ENCODE measurements at places on chromosomes 2 and 18. TPM values are rescaled to one million over a fixed set of nuclear protein-coding genes. Genes with fewer than 3 reads are reported as not detected.

Gene CNGA3
- total RNA-seq: not detected

Gene SH3RF3
- total RNA-seq: 58.8 TPM

Gene RUFY4
- not detected for total RNA-seq

Gene FAM110C
- 0.22 TPM for total RNA-seq

Gene ANKRD62
- not detected for total RNA-seq

Gene NT5DC4
- total RNA-seq: not detected

Gene ALPP
- total RNA-seq: not detected

Gene VIT
- total RNA-seq: 0.15 TPM

Gene NCKAP5
- 0.87 TPM for total RNA-seq

Gene LIPG
- total RNA-seq: 1.5 TPM

Gene RNF181
- total RNA-seq: 89.4 TPM

Gene RFX8
- not detected for total RNA-seq

Gene STPG4
- total RNA-seq: 0.25 TPM

Gene SLC11A1
- 0.10 TPM for total RNA-seq

Gene MOCOS
- total RNA-seq: 13.2 TPM

Gene IL18RAP
- not detected for total RNA-seq

Gene CENPA
- total RNA-seq: 2.6 TPM

Gene PSTPIP2
- 5.0 TPM for total RNA-seq

Gene LTBP1
- total RNA-seq: 398 TPM

Gene RNMT
- total RNA-seq: 29.1 TPM

Gene ASXL3
- total RNA-seq: 3.9 TPM

Gene TRIM43
- total RNA-seq: not detected

Gene TFCP2L1
- not detected for total RNA-seq

Gene CLEC4F
- total RNA-seq: not detected

Gene C1QL2
- not detected for total RNA-seq

Gene TSHZ1
- 7.8 TPM for total RNA-seq

Gene ELMOD3
- total RNA-seq: 20.0 TPM

Gene MAL
- not detected for total RNA-seq

Gene NCK2
- total RNA-seq: 55.5 TPM

Gene BAZ2B
- total RNA-seq: 31.6 TPM

Gene OSGEPL1
- 10.5 TPM for total RNA-seq

Gene GATA6
- total RNA-seq: 13.1 TPM

Gene CCDC85A
- 0.51 TPM for total RNA-seq

Gene POTEE
- 0.92 TPM for total RNA-seq

Gene COPS8
- 65.8 TPM for total RNA-seq

Gene SCYGR4
- total RNA-seq: not detected

Gene DHRS9
- not detected for total RNA-seq

Gene KIF5C
- 3.8 TPM for total RNA-seq

Gene PJVK
- total RNA-seq: 3.7 TPM

Gene TFPI
- total RNA-seq: 161 TPM

Gene MOGAT1
- total RNA-seq: not detected

Gene PKP4
- total RNA-seq: 69.3 TPM

Gene UGT1A5
- total RNA-seq: not detected

Gene MYO5B
- 0.97 TPM for total RNA-seq

Gene RAX
- total RNA-seq: not detected

Gene ARHGAP25
- 0.50 TPM for total RNA-seq

Gene IL1RN
- total RNA-seq: not detected

Gene ERFE
- 1.8 TPM for total RNA-seq

Gene DNER
- total RNA-seq: not detected

Gene CAPN13
- not detected for total RNA-seq

Gene CHST9
- total RNA-seq: 0.82 TPM
